ENCODE measurements at places on chromosomes 7 and 10.

DNA sequence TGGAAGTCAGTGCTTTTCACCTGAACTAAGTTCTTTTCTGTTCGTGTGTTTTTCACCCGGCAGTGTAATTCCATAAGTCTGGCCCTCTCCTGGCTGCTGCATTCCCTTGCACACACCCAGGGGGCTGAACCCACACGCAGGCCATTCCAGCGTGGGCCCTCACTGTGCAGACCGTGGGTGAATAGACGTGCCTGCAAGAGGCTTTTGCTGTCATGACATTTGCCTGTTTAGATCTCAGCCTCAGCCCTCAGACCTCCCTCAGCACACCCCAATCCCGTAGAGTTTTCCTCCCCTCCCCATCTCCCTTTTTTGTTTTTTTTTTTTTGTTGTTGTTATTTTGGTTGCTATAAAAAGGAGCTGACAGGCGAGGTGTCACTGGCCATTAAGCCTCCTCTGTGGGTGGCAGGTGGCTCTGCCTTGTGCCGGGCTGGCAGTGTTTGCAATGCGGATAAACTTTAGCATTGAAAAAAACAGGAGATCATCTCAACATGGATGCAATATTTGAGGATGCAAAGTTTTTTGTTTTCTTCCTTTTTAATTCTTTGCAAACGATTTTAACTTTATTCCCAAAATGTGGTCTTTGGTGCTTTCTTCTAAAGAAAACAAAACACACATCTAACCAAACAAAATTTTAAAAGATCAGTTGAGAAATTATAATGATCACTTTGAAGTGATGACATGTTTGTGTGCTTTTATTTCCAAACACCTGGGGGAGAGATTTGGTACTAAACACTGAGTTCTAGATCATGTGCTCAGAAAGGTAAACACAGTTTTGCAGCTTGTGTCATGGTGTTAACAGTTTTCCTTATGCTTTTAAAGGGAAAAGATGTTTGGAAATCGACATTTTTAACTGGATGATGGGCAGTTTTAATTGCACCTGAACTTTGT, 58.8 kb downstream of the WDR37 start:
- no peak for DNase-seq

- DNase-seq: no peak
These were observed 264.7 kb downstream of the DNAJB6 start for GRCh38 chr7:157601530-157601929.

DNA sequence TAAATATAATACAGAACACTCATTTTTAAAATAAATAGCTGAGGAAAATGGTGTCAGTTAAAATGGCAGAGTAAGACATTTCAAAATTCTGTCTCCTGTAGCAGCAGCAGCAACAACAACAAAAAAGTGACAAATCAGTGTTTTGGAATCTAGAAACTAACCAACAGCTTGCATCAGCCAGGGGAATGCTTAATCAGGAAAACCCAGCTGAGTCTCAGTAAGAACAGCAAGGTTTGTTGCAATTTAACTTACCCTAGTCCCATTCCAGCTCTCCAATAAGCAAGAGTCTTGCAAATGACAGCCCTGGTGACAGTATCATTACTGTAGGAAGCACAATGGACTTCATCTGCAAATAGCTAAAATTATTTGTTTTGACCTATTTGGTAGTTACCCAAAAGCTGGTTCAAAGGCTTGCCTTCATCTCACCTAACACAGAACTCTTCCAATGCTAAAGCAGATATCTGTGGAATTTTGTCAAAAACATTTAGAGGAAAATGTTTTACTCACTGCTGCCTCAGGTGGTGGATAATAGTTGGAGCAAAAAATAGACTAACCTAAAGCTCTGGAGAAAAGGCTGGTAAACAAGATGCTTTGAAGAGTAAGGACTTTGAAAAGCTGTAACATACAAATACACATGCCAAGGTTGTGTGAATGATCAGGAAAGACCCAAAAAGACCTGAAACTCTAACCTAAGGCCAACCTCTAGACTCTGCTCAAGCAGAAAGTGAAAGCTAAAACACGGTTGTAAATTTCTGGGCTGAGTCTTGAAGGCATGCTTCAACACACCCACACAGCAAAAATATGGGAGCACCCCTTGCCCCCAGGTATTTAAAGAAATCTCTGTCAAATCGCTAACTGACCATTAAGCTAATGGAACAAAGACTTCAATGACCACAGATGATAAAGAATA, 9.9 kb upstream of the ARHGAP22 start:
- no peak for DNase-seq

DNA sequence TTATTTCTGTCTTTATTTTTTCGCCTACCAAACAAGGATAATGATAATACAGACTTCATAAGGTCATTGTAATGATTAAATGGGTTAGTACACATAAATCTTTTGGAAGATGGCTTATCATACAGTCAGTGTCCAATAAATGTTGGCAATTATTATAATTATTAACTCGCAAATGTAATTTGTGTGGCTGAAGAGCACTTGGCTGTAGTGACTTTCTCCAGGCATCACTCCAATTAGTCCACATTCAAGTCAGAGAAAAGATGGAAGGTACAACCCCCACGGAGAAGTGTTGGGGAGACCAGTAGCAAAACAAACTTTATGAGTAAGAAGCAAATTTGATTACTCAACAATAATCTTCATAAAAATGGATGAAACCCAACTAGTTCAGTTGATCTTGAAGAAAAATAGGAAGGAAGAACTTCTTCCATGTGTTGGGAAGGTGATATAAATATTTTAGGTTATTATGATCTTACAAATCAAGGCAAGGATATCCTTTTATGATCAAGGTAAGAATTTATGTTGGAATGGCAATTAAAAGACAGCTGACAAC, 5.1 kb downstream of the AOAH start:
- no peak for DNase-seq

DNA sequence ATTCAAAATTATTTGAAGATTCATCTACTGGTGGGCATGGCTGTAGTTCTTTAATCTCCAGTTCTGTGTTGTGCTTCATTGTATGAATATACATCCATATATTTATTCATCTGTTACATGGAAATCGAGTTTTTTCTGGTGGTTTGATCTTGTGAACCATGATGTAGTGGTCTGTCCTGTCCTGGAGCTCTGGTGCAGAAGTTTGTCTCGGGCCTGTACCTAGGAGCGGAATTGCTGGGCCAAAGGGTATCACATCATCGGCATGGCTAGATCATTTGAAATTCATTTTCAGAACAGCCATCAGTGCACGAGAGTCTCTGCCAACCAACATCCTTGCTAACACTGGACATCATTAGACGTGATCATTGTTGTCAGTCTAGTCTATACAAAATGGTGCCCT, 107.0 kb downstream of the ELFN1 start:
- no peak for DNase-seq

GRCh38 chr10:95559896-95560277, 1.3 kb downstream of the SORBS1 start:
- DNase-seq: no peak

Measured in GM12891 (cell line).